Activated CD4-positive, alpha-beta T cell treated with anti-CD3 and anti-CD28 coated beads, Interleukin-2, amount 10 ng/mL, durations not matched to agents 7 days and 5 days (primary cell): ENCODE measurements at places on chromosomes 3 and 15.

DNA sequence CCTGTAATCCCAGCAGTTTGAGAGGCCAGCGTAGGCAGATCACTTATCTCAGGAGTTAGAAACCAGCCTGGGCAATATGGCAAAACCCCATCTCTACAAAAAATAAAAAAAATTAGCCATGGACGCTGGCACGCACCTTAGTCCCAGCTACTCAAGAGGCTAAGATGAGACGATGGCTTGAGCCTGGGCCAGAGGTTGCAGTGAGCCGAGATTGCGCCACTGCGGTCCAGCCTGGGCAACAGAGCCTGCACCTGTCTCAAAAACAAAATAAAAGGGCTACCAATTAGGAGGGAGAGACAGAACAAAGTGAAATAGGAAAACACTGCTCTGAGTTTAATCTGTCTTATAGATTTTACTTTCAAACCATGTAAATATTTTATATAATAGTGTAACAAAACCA, 33.8 kb downstream of the MSL2 start:
- DNase-seq: no peak

GRCh38 chr15:89777782-89778380, 1.7 kb downstream of the MESP2 start:
- no peak for DNase-seq

- no peak for DNase-seq
Observed at GRCh38 chr15:58109419-58109818, 28.8 kb upstream of the AQP9 start.

DNA sequence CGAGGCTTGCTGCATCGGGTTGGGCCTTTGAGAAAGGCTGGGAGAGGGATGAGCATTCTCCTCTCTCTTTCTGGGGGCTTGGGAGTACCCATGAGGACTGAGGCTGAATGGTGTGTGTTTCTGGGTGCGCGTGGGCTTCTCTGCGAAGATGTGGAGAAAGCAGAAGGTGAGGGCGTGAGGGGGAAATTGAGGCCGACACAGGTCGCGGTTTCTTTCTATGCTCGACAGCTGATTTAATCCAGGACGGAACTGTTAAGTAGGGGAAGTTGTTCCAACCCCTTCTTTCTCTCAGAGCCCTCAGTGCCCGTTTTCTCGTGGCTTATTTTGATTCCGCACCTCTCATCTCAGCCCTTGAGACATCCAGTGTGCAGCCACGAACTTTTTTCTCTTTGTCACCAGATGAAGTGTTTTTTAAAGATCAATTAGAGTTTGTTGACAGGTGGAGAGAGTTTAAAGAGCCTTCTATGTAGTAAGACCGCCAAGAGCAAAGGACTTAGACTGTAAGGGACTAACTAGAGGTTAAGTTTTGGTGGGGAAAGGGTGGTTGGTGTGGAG, 711 bp downstream of the STARD9 start:
- no peak for DNase-seq

- DNase-seq: no peak
Observed at GRCh38 chr3:95758707-95759106, 1055.7 kb upstream of the EPHA6 start.

- peak; percentile 77 for DNase-seq
Observed at GRCh38 chr3:108153451-108153981, 62.7 kb upstream of the CD47 start.

DNA sequence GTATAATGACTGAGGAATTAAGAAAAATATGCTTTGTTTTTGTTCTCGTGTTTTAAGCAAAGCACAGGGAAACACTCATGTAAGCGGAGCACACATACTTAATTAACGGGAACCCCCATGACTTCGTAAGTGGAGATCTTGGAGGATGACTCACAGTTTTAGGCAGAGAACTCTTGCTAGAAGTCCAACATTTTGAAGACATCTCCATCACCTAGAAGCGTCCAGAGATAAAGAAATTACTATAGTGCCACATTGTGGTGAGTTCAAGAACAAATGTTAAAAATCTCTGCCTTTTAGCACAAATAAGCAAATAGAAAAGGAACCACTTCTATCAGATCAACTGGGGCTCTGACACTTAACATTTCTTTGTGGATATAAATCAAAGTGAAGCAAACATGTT, 194.1 kb upstream of the ARHGEF26 start:
- DNase-seq: no peak

GRCh38 chr3:168888781-168889180, 774.7 kb downstream of the MECOM start:
- DNase-seq: no peak

GRCh38 chr3:47491186-47491585, 15.4 kb upstream of the SCAP start:
- no peak for DNase-seq

DNA sequence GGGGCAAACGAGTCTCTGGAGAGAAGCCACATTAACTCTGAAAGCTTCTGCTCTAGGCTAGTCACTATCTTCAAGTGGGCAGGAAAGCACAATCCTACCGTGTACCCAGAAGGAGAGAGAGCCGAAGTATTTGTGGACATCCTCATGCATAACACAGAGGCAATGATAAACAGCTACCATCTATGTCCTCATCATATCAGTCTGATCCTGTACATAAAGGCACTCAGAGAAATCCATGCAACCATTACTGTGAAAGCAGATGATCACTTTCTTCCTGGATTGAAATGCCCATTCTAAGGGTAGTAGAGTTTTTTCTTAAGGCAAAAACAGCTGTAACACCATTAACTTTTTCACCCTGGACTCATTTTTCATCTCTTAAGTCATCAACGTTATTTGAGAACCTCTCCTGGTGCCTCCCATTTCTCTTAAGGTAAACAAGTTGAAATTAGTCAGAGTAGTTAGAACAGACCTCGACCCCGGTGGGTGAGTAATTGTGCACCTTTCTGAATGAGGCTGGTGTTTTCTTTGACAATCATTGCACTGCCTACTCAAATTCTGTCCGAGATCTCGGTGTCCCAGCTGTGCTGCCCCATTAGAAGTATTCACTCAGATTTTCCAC, 327.4 kb downstream of the SHQ1 start:
- DNase-seq: no peak

- DNase-seq: no peak
Observed at GRCh38 chr3:127456471-127457093, 134.0 kb downstream of the TPRA1 start.

GRCh38 chr3:155196131-155197021, 97.1 kb downstream of the STRIT1 start:
- DNase-seq: no peak

- DNase-seq: no peak
Observed at GRCh38 chr3:38314764-38315487, 31.7 kb upstream of the XYLB start.

DNA sequence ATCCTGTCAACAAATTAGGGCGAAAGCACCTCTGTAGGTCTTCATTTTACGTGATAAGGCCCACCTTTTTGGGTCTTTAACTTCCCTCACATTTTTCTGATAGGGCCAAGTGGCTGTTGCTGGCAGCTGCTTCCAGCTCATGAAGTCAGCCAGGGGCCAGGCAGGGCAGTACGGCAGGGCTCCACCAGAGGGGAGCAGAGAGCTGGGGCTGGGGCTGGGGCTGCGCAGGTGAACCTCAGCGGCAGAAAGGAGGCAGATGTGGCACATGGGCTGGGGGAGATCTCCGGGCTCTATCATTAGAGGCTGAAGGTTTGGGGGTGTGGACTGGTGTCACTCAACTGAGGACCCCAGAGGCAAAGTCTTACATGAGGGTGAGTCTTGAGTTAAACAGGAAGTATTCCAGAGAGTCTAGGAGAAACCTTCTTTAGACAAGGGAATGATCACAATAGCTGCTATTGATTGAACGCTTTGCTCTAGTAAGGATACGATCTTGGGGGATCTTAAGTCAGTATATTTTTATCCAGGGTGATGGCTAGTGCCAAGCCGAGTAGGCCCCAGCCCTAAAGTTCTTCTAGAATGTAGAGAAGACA, 62.8 kb upstream of the MEX3B start:
- peak; percentile 74 for DNase-seq

DNA sequence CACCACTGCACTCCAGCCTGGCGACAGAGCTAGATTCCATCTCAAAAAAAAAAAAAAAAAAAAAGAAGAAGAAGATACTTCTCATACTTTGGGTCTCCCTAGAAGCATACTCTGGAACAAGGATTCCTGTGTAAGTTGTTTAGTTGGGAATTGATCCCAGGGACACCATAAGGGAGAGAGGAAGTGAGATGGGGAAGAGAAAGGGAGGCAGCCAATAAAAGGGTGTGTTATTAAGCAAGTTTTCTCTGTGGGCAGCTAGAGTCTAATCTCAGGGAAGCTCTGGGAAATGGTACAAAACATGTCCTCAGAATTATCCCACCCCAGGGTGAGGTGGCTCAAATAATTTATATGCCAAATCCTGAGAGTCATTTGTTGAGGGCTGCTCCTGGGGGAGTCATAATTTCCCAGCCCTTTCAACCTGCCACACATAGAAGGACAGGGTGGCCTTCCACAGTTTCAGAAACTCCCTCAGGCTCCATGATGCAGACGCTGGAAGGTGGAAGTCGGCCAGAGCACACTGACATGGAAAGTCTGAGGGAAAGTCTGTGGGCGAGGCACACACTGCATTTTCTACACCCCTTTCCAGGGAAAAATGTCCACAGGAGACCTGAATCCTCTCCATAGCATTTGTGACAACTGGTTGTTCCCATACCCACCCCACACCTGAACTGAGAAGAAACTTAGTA, 86.4 kb upstream of the SLC4A7 start:
- DNase-seq: no peak

- no peak for DNase-seq
Observed at GRCh38 chr3:66478960-66479359, 21.9 kb downstream of the LRIG1 start.

GRCh38 chr3:156474560-156475389, 80.1 kb downstream of the SSR3 start:
- DNase-seq: no peak

GRCh38 chr3:132972333-132972732, 65.9 kb upstream of the TMEM108 start:
- no peak for DNase-seq

DNA sequence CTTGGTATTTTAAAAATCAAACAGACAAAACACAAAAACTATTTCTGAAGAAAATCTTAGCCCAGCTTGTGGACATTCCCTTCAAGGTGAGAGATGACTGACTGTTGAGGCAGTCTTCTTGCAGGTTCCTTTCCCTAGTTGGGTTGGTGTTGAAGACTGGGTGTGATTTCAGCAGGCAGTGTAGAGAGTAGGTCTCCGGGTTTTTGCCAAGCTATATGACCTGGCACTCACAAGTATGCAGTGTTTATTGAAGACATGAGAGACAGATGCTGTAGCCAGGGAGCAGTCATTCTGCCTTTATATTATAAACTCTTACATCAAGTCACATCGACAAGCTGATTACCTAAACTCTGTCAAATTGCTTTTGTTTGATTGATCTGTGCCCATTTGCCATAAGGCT, 17.5 kb downstream of the SENP8 start:
- no peak for DNase-seq

DNA sequence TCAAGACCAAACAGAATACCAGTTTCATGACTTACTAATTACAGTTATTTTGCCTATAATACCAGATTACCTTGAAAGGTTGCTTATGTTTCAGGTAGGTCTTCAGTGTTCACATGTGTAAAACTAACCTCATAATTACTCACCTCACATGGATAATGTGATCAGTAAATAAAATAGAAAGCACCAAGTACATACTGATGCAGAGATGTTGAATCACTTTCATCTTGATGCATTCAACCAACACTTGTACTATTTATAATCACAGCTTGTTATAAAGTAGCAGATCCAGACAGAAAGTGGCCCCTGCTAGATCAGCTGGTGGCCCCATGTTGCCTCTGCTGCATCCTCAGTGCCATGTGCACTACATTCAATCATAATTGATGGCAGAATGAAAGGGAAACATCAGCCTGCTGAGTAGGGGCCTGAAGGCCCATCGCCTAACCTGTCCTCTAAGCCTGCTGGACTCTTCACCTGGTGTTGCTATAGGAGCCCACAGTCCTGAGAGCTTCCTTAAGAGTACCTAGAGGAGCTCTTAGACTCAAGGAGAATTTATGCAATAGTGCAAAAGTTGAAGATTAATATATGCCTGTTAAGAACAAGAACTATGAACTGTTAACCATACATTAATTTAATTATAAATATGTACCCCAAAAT, 154.3 kb downstream of the PLCL2 start:
- no peak for DNase-seq

DNA sequence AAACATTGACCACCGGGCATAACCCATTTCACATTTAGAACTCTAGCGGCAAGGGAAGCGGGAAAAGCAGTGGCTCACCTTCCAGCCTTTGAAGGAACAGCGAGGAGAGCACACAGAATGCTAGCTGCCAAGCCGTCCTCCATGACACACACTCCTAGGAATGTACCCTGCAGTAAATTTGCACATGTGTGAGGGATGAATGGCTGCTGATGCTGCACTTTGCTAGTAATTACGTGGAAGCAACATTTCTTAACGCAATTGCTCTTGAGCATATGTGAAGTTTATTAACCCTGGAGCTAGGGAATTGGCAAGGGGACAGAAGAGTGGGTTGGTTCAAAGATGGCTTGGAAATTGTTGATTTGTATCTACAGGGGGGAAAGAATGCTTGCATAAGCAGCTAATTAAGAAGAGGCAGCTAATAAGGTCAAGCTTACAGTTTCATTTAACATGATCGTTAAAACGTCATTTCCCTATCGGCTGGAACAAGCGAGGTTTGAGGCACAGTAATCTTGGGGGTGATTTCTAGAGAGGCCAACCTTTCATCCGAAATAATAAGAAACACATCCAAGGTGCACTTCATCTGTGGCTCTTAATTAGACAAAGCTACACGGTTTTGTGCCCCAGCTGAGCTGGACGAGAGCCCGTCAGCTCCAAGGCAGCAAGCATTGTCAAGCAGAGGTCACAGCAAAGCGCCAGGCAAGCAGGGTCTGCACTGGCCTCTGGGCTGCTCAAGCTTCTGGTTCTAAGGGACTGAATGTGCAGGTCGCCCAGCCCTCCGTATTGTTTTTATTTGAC, 123.4 kb downstream of the CHSY1 start:
- DNase-seq: no peak

DNA sequence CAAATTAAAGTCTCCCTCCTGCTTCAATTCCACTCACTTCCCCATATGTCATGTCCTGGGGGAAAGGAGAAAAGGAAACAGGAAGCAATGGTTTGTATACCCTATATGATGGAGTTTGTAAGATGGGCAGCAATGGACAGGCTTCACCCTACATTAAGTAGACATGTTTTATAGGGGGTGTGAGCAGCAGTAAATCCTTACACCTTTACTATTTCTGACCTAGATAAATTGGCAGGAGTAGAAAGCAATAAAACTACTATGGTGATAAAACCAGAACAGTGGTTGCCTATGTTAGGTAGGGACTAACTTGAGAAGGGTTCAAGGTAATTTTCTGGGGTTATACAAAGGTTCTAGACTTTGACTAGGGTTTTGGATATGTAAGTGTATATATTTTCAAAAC, 301.7 kb downstream of the GBE1 start:
- DNase-seq: no peak
